AG04449 (cell line): ENCODE measurements at places on chromosomes 16 and 17.

- no peak for DNase-seq
Measured at GRCh38 chr17:50183421-50183994, 17.7 kb downstream of the SGCA start.

DNA sequence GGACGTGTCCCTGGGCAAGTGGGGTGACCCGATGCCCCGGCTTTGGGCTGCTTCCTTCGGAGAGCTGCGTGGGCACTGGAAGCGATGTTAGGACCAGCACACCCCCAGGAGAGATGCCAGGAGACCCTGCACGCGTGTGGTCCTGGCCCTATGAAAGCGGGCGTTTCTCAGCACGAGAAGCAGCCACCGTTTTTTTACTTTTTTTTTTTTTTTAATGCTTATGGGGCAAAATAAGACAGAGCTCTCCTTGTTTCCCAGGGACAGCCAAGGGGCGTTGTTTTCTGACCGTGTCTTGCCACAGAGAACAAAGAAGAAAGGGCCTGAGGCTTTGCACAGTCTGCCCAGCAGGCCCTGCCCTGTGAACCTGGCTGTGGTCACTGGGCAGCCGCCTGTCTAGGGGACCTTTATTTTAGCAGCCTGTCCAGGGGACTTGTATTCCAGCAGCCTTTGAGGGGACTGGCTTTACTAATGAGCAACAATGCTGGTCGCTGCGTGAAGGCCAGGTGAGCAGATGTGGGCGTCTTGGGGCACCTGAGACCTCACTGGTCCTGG is 996 bp downstream of the SLC25A10 start:
- DNase-seq, result no peak

DNA sequence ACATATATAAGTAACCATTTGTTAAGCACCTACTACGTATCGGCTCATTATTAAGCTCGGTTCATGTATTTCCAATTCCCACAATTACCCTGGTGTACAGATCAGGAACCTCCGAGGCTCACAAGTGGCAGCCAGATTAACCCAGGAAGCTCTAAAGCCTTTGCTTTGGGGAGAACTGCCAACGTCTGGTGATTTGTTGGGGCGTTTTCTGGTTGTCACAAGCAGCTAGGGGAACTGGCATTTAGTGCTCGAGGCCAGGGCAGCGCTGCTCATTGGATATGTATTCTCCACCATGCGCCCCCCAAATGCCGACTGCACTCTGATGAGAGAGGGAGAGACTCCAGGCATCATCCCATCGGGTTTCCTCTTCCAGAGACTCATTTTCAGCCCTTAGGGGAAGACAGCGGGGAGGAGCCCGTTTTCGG is 541 bp downstream of the ZNF18 start:
- DNase-seq, result no peak

DNA sequence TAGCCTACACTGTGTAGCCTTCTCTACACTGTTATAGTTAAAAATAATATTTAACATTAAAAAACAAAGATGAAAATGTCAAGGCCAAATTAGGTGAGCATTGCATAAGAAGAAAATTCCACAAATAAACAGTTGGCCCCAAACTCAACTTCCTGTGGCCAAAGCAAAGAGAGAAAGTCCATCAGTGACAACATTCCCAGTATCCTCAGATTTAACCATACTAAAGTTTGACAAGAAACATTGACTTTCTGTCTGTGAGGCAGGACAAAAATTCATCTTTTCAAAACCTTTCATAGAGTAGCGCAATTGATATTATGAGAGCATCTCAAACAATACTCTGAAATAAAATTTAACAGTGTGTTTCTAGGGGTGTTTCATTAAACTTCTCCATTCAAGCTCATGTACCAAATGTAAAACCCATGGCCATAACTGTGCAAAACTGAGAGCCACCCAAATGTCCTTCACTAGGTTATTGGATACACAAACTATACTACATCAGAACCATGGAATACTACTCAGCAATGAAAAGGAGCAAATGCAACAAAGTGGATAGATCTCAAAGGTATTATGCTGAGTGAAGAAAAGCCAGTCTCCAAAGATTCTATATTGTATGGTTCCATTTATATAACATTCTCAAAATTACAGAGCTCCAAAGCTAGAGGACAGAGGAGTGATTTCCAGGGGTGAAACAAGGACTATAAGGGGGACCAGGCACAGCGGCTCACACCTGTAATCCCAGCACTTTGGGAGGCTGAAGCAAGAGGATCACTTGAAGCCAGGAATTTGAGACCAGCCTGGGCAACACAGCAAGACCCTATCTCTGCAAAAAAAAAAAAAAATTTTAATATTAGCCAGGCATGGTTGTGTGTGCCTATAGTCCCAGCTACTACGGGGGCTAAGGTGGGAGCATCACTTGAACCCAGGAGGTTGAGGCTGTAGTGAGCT is 38.7 kb downstream of the TMEM114 start:
- no peak for DNase-seq

GRCh38 chr17:79914813-79915740 is 75.8 kb upstream of the CBX4 start:
- no peak for DNase-seq

GRCh38 chr17:55690105-55690508 is 32.6 kb downstream of the TMEM100 start:
- DNase-seq, result no peak

DNA sequence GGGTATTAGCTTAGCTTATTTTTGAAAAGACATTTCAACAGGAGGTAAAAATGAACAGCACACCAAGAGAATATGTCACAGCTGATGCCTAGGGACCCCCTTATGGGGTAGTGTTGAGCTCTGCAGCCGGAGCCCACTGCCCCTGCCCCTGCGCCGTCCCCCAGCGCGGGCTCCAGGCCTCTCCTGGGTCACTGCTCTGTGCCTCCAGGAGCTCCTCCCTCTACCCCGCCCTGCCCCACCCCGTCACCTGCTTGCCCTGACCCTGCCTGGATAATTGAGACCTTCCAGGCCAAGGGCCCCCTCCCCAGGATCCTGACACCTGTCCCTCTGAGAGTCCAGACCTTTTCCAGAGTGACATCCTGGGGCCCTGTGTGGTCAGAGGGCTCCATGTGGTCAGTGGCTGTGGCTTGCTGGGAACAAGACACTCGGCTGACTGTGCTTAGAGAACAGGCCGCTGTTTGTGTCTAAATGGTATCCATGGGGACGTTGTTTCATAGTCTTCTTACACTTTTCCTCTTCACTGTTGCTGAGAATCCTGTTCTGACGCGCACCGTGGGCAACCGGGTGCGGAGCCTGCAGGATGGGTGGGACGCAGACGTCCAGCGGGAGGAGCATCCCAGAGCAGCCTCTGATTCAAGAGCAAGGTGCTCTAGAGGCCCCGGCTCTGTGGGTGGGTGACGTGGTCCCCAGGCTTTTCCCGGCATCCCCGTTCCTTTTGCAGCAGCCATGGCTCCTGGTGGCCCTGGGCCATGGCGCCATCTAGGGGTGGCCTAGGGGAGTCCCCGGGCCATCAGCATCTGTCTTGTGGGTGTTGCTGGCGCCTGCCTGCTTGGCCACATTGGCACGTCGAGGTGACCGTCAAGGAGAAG is 20.0 kb upstream of the WFIKKN1 start:
- no peak for DNase-seq

DNA sequence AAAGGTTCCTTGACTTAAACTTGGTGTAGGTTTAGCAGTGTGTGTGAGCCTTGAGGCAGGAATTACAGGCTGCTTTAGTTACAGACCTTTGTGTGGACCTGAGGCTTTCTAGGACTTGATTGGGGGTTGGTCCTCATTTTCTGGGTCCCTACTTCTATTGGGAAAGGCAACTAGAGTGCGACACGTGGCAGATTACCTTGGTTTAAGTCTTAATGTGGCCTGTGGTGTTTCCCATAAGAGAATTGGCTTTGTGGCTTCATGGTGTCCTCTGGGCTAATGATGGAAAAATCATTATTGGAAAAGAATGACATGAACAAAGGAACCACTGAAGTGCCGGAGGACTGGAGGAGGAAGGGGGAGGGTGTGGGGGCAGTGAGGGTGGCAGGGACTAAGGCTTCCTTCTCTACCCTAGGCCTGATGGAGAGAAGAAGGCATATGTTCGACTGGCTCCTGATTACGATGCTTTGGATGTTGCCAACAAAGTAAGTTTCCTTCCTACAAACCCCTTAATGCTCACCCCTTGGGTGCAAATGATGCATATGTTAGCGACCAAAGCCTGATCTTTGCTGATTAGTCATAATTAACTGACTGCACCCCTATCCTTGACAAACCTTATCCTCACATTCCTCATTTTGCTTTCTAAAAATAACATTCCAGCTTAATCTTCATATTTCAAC is 2.7 kb downstream of the TLCD1 start:
- DNase-seq, result no peak

DNA sequence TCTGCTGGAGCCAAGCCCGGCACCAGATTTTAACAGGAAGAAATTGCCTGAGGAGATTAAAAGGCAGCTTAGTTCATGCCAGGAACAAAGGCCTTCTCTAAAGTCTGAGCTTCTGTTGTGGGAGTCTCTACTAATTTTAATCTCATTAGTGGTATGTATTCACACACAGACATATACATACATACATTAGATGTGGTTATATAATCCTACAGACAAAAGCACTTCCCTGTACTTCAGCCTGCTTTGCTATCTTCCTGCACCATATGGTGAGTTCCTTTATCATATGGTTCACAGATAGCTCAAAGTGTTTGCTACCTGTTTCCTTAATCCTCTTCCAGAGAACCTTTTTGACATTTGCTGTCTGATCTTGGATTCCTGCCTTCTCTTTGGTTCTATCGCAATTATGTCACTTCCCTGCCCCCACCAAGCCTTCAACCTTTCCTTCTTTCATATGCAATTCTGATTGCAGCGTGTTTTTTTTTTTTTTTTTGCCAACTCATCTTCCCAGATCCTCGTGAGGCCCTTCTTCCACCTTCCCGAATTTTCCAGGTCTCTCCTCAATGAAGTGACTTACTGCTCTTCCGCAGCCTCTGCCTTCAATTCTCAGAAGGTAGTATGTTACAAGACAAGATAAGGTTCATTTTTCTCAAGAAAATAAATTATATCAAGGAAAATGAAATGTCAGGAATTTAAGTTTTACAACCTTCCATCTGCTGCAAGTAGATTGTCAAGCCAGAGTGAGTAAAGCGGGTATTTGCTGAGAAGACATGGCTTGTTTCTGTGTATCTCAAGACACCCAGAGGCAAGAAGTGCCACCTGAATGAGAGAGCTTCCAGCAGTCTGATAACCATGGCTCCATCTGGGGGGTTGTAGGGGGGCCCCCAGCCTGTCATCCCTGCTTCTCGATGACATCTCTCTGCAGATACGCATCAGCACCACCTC is 120.2 kb upstream of the CACNG3 start:
- no peak for DNase-seq

- DNase-seq, result no peak
Measured at GRCh38 chr17:38418693-38419507, 9.4 kb upstream of the ARHGAP23 start.

- no peak for DNase-seq
Measured at GRCh38 chr16:70683146-70683944, 2.5 kb downstream of the MTSS2 start.

DNA sequence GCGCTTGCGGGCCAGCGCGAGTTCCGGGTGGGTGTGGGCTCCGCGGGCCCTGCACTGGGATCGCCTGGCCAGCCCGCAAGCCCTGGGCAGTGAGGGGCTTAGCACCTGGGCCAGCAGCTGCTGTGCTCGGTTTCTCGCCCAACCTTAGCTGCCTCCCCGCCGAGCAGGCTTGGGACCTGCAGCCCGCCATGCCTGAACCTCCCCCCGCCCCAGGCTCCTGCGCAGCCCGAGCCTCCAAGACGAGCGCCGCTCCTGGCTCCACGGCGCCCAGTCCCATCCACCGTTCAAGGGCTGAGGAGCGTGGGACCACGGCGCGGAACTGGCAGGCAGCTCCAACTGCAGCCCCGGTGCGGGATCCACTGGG is 12.3 kb upstream of the ZFP90 start:
- no peak for DNase-seq

DNA sequence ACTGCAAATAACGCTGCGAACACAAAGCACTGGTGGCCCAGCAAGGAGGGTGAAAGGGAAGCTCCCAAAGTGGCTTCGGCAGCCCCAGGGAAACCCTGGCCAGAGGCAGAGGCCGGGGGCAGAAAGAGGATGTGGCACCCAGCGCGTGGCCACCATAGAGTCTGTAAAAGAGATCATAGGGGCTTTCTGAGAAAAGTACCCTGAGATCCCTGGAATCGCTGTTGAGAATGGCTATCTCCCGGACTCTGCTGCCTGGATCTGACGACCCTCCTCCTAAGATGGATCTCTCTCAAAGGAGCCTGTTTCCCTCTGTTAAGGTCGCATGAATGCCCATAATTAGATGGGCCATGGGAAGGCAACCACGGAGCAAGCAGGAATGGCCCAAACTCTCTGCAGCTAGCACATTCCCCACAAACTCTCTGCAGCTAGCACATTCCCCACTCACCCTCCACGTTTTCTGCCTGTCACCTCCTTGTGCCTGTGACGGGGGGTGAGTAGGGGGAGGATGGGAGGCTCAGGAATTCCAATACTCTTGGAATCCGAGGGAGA is 364.4 kb downstream of the XYLT1 start:
- no peak for DNase-seq

GRCh38 chr17:10802496-10803284 is 1.2 kb downstream of the TMEM238L start:
- no peak for DNase-seq
